ENCODE measurements at places on chromosomes 11 and 22. TPM values are rescaled to one million over a fixed set of nuclear protein-coding genes. Genes with fewer than 3 reads are reported as not detected.

GRCh38 chr11:27008811-27009535, 15.1 kb downstream of the FIBIN start:
- no peak overlapping the region for H3K4me3 ChIP-seq
- no peaks in the 10 kb centered on the region for H3K27me3 ChIP-seq
- H3K36me3 ChIP-seq = no peaks in the 10 kb centered on the region
- DNase-seq = no peak

- H3K27ac ChIP-seq = no peak overlapping the region
- no peaks in the 10 kb centered on the region for H3K36me3 ChIP-seq
- no peak overlapping the region for H3K4me3 ChIP-seq
- no peak for DNase-seq
Measured at GRCh38 chr22:27602390-27602789, 199.2 kb downstream of the MN1 start.

- H3K36me3 ChIP-seq = no peaks in the 10 kb centered on the region
- H3K4me1 ChIP-seq = peaks cover 39% of the 10 kb centered on the region
- H3K27me3 ChIP-seq = no peaks in the 10 kb centered on the region
- H3K4me3 ChIP-seq = peak overlapping the region; percentile 80
Measured at GRCh38 chr11:6604081-6604626, 580 bp downstream of the ILK start.

DNA sequence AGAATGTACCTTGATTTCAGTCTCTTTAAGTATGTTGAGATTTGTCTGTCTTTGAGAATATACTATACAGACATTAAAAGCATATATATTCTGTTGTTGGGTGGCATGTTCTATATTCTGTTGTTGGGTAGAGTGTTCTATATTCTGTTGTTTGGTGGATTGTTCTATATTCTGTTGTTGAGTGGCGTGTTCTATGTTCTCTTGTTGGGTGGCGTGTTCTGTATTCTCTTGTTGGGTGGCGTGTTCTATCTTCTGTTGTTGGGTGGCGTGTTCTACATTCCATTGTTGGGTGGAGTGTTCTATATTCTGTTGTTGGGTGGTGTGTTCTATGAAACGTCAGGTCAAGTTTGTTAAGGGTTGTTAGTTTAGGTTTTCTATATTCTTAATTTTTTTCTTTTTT, 27.1 kb upstream of the CTTN start:
- H3K4me1 ChIP-seq = no peaks in the 10 kb centered on the region
- H3K27ac ChIP-seq = no peak overlapping the region
- no peaks in the 10 kb centered on the region for H3K27me3 ChIP-seq
- no peak overlapping the region for H3K4me3 ChIP-seq

GRCh38 chr11:79830446-79830845, 389.6 kb upstream of the TENM4 start:
- H3K27ac ChIP-seq = no peak overlapping the region
- H3K36me3 ChIP-seq = no peaks in the 10 kb centered on the region
- H3K4me3 ChIP-seq = no peak overlapping the region
- no peaks in the 10 kb centered on the region for H3K4me1 ChIP-seq

- H3K4me3 ChIP-seq = no peak overlapping the region
- H3K36me3 ChIP-seq = no peaks in the 10 kb centered on the region
- H3K4me1 ChIP-seq = no peaks in the 10 kb centered on the region
- H3K27ac ChIP-seq = no peak overlapping the region
- H3K27me3 ChIP-seq = no peaks in the 10 kb centered on the region
- DNase-seq = no peak
Measured at GRCh38 chr22:20092477-20092854, 12.4 kb downstream of the DGCR8 start.

DNA sequence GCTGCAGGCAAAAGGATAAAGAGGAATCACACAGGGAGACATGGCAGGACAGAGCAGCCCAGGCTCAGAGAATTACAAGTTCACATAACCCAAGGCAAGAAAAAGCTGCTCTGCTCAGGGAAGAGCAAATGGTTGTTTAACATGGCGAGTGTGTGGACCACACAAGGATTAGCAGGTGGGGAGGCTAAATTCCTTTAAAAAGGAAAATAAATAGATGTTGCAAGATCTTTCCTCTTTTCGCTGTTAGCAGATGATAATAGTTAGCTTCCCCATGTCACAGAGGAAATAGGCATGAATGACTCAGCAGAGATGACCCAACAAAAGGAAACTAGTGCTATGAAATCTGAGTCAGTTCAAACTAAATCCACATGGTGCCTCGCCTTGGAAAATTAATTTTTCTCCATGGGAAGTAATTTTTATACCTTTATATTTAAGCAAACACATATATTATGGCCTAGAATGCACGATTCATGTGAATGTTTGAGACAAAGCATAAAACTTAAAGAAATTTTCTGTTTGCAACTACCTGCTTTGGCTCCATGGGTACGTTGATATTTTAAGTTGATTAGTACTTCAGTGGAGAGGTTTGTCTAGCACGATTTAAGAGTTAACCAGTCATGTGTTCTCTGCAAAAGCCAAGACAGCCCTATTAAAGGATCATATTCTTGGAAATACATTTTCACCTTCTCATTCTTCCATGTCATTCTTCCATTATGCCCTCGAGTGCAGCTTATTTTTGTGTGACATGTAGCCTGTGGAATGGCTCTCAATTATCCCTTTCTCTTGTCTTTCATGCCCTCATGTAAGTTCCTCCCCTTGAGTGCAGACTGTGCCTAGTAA, 38.5 kb upstream of the FJX1 start:
- H3K36me3 ChIP-seq = no peaks in the 10 kb centered on the region
- H3K4me1 ChIP-seq = no peaks in the 10 kb centered on the region
- H3K27ac ChIP-seq = no peak overlapping the region
- H3K27me3 ChIP-seq = no peaks in the 10 kb centered on the region
- peak; percentile 40 for DNase-seq

DNA sequence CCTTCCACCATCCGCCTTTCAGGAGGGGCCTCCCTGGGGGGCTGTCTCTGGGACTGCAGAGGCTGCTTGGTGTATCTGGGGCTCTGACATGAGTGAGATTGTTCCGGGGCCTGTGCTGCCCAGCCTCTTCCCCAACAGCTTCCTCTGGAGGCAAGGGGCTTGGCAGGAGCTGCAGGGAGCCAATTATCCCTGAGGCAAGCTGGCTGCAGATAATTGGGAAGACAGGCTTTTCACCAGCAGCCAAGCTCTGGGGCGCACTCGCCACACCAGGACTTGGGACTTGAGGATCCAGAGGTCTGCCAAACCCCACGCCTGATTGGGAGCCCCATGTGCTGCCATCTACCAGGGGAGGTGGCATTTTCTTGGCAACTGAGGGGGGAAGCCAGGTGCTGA, 15.6 kb upstream of the RTN4R start:
- no peak overlapping the region for H3K4me3 ChIP-seq
- H3K4me1 ChIP-seq = no peaks in the 10 kb centered on the region
- no peaks in the 10 kb centered on the region for H3K36me3 ChIP-seq
- DNase-seq = no peak
- no peaks in the 10 kb centered on the region for H3K27me3 ChIP-seq
- no peak overlapping the region for H3K27ac ChIP-seq

DNA sequence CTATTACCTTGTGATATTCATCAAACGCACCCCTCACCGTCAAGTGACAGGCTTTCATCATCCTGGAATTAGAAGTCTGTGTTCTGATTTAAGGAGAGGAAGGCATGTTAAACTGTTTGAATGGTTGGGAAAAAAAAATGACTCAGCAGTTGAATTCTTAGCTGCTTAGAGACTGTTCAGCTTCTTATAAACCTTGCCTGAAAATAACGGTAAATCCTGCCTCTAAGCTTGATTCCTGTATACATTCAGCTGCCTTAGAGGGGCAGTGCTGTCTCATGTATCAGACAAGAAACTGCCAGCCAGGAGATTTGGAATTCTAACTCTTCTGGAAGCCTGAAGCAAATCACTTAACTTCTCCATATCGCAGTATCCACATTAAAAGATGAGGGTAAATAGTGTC, 437.4 kb downstream of the JRKL start:
- H3K4me3 ChIP-seq = no peak overlapping the region
- no peaks in the 10 kb centered on the region for H3K27me3 ChIP-seq
- DNase-seq = peak; percentile 66
- H3K36me3 ChIP-seq = no peaks in the 10 kb centered on the region
- no peaks in the 10 kb centered on the region for H3K4me1 ChIP-seq
- H3K27ac ChIP-seq = no peak overlapping the region

DNA sequence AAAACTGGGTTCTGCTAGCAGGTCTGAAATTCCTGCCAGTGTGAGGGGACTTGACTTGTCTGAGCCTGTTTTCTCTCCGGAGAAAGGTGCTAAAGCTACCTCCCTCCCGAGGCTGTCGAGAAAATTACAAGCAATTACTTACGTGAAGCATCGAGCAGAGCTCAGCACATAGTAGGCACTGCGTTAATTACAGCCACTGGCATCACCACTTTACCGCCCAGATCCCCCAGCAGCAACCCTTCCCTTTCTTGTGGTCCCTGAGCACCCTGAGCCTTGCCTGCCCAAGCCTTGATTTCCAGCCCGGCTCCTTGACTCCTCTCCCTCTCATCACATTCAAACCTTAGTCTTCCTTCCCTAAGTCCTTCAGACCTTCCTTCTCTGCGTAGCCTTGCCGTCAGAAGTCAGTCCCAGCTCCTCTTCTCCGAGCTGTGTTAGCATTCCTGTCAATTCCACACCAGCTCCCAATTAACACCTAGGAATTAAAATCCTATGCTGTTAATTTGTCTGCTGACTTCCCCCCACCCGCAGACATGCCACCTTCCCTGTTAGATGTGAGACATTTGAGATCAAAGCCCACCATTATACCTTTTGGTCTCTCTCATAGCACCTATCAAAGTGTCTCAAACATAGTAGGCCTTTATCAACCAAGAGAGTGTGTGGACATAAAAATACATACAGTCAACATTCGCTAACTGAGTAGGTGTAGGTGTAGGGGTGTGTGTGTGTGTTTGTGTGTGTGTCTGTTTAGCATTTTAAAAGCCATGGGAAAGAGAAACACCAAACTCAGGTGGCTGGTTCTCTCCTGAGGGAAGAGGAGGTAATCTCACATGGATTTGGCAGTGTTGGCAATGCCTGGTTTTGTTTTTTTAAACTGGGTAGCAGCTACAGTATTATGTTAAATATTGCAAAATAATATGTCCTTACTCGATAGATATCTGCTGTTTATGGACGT, 2.8 kb upstream of the KCNJ5 start:
- no peak overlapping the region for H3K27ac ChIP-seq
- no peaks in the 10 kb centered on the region for H3K36me3 ChIP-seq
- no peak for DNase-seq
- no peak overlapping the region for H3K4me3 ChIP-seq
- H3K4me1 ChIP-seq = peaks cover 11% of the 10 kb centered on the region

- no peaks in the 10 kb centered on the region for H3K4me1 ChIP-seq
- no peak overlapping the region for H3K27ac ChIP-seq
- H3K36me3 ChIP-seq = no peaks in the 10 kb centered on the region
- H3K27me3 ChIP-seq = no peaks in the 10 kb centered on the region
Measured at GRCh38 chr11:17777738-17778091, 43.1 kb downstream of the KCNC1 start.

- DNase-seq = peak; percentile 88
- no peak overlapping the region for H3K4me3 ChIP-seq
- H3K27ac ChIP-seq = peak overlapping the region; percentile 95
- H3K27me3 ChIP-seq = no peaks in the 10 kb centered on the region
- no peaks in the 10 kb centered on the region for H3K36me3 ChIP-seq
Measured at GRCh38 chr11:2725368-2726300, 25.8 kb upstream of the KCNQ1OT1 start.

DNA sequence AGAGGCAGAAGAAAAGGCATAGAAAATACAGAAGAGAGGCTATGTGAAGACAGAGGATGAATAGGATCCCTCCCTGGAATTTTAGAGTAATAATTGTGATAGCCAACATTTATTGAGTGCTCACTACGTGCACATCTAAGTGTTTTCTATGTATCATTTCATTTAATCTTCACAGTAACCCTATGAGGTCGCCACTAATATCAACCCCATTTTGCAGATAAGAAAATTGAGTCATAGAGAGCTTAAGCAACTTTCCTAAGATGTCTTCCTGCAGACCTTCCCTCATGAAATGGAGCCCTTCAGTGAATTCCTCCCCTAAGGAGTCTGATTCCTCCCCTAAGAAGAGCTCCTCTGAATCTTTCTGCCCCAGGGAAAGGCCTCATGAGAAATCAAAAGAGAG, 38.1 kb downstream of the RRP8 start:
- no peak overlapping the region for H3K27ac ChIP-seq
- no peaks in the 10 kb centered on the region for H3K36me3 ChIP-seq
- DNase-seq = no peak
- H3K27me3 ChIP-seq = no peaks in the 10 kb centered on the region
- H3K4me3 ChIP-seq = no peak overlapping the region

DNA sequence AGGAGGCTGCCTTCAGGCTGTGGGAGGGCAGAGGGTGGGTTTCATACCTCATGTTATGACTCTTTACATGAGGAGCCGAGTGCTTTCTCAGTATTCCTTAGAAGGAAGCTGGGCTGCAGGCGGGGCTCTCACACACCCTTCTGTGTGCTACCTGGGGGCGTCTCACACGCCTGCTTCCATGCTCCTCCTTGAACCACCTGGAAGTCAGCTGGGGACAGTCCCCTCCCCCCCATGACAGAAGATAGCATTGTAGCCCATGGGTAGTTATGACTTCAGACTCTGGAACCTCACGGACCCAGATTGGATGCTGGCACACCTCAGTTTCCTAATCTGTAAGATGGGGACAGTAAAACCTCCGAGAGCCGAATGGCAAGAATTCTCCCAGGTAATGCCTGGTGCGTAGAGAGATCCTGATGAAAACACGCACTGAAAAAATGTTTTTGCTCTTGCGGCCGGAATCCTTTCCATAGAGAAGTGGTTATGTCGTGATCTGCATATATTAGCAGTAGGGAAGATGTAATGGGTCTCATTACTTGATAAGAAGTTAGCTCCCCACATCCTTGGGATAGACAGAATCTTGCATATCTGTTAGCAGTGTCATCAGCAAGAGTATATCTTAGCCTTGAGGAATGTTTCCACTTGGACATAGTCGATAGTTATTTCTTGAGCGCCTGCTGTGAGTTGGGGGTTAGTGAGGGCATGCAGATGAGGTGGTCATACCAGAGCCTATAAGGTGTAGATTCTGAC, 4.9 kb downstream of the DAGLA start:
- DNase-seq = no peak
- no peaks in the 10 kb centered on the region for H3K27me3 ChIP-seq
- peaks cover 32% of the 10 kb centered on the region for H3K4me1 ChIP-seq

The OR2AT4 gene
- not detected for polyA plus RNA-seq

The SCGB1C1 gene
- polyA plus RNA-seq = not detected

The DEUP1 gene
- not detected for polyA plus RNA-seq

The FAM83F gene
- 10.8 TPM for polyA plus RNA-seq

The LMO2 gene
- 5.5 TPM for polyA plus RNA-seq

The OR4A15 gene
- polyA plus RNA-seq = not detected

Data from hepatocyte (in vitro differentiated cells).